ENCODE measurements at places on chromosomes 1 and 21.

GRCh38 chr1:175219774-175220173 is 27.2 kb upstream of the KIAA0040 start:
- DNase-seq, result no peak

DNA sequence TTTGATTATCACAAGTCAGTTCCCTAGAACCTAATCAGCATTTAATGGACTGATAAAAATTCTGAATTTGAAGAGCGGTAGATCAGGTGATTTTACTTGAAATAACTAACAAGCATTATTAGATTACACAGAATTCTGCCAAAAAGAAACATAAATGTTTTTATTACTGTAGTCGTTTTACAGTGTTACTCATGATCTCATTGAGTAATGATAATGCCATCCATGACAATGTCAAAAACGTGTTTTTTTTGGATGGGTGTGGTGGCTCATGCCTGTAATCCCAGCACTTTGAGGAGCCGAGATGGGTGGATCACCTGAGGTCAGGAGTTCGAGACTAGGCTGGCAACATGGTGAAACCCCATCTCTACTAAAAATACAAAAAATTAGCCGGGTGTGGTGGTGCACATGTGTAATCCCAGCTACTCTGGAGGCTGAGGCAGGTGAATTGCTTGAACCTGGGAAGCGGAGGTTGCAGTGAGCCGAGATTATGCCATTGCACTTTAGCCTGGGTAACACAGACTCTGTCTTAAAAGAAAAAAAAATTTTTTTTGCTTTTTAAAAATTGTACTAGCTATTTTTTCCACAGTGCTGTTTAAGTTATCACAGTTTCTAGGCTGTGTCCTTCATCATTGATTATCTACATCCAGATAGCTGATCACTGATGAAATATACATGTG is 56.6 kb downstream of the LAMC1 start:
- DNase-seq, result no peak

DNA sequence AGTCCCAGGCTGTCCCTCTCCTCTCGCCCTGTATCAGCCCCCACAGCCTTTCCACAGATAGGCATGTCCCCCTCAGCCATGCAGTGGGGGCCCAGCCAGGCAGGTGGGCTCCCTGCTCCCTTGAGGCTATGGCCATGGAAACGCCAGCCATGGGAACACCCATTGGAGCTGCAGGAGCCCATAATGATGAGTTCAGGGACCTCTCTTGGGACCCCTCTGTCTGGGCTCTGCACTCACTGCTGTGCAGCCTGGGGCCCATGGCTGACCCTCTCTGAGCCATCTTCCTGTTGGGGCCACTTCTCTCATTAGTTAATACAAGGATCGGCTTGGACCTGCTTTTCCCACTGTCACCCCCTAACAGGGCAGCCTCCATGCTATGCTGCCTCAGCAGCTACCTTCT is 33.2 kb downstream of the WNT3A start:
- no peak for DNase-seq

GRCh38 chr21:28776251-28776650 is 216.4 kb downstream of the LTN1 start:
- no peak for DNase-seq

GRCh38 chr1:30386156-30386926 is 337.0 kb downstream of the MATN1 start:
- DNase-seq, result no peak

DNA sequence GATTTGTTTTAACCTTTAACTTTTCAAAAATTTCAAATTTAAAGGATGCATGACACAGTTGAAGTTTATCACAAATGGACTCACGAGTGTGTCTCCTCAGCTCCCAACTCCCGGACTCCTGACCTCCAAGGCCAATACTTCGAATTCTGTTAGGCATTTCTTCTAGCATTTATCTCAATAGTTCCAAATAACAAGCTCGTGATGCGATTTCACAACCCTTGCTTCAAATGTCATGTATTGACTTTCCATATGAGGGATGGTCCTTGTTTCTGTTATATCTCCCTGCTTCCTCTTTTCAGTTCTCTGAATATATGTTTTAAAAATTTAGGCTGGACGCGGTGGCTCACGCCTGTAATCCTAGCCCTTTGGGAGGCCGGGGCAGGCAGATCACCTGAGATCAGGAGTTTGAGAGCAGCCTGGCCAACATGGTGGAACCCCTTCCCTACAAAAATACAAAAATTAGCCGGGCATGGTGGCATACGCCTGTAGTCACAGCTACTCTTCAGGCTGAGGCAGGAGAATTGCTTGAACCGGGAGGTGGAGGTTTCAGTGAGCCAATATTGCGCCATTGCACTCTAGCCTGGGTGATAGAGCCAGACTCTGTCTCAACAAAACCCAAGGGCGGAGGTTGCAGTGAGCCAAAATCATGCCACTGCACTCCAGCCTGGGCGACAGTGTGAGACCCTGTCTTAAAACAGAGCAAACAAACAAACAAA is 52.0 kb upstream of the TINAGL1 start:
- no peak for DNase-seq

GRCh38 chr1:23564529-23565122 is 5.3 kb upstream of the ID3 start:
- DNase-seq, result no peak

DNA sequence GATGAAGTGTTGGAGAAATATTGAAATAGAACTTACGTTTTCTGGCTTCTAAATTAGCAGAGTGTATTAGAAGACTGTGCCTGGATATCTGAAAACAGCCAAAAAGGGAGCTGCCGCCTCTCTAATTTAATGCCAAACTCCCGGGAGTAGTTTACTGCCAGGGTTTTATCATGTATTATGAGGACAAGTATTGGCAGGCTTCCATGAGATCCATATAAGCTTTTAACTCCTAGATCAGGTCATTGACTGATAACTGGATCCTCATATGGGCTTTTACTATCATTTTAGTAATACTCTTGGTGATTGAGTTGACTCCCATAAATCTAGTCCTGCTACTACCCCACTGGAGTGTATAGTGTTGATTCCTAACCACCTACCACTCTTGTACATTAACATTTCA is 178.4 kb upstream of the CXADR start:
- DNase-seq, result no peak

DNA sequence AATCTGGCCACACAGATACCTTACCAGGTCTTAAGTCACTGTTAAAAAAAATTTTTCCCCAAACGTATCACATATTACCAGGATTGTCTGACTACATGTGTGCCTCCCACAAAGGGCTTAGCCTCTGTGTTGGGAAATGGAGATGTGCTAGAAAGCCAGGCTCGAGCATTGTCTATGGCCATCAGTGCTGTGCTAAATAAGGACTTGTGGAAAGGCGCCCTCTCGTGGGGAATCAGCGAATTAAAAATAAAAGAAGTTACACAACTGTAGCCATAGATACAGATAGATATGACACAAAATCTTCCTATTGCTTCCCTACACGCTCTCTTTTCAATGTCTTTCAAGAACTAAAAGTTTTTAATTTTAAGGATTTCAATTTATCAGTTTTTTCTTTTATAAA is 47.5 kb upstream of the CRNN start:
- DNase-seq, result peak; percentile 56

DNA sequence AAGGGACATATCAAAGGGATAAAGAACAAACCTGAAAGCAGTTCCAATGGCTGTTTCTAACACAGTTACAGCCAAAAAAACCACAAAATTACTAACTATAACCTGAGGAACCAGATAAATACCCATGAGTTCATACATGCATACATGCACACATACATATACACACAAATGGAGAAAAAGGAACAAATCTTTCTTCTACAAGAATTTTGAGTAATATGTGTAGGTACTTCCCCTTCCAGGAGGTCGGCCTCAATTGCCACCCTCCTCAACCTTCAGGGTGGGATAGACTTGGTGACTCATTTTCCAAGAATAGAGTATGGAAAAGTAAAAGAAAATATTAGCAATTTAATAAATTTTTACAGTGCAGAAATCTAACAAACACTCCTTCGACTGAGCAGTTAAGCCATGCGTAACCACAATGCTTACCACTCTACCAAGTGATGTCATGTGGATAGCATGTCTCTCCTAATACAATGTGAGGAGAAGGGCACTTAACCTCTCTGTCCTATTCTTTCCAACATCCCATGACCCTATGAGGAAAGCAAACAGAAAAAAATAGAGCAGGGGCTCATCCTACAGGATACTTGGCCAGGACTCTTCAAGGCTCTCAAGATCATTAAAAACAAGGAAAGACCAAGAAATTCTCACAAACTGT is 243.0 kb upstream of the RUNX1 start:
- no peak for DNase-seq

DNA sequence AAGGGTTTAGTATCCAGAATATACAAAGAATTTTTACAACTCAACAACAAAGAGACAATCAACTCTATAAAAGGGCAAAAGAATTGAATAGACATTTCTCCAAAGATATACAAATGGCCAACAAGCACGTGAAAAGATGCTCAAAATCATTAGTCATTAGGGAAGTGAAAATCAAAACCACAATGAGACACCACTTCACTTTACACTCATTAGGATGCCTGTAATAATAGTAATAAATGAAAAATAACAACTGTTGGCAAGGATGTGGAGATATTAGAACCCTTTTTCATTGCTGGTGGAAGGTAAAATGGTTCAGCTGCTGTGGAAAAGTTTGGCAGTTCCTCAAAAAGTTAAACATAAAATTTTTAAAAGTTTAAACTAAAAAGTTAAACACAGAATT is 7.0 kb upstream of the ABCD3 start:
- peak; percentile 40 for DNase-seq

Data from GM12865 (cell line).